ENCODE measurements at places on chromosomes 3 and 15. TPM values are rescaled to one million over a fixed set of nuclear protein-coding genes. Genes with fewer than 3 reads are reported as not detected.

The TM2D3 gene
- 74.4 TPM for polyA plus RNA-seq

The TLR9 gene
- 0.59 TPM for polyA plus RNA-seq

The PAQR5 gene
- 0.25 TPM for polyA plus RNA-seq

The ATP10A gene
- polyA plus RNA-seq = 2.6 TPM

The SPSB4 gene
- polyA plus RNA-seq = 0.30 TPM

The TFRC gene
- polyA plus RNA-seq = 32.0 TPM

The LSAMP gene
- polyA plus RNA-seq = 0.71 TPM

The EOGT gene
- 43.3 TPM for polyA plus RNA-seq

The ULK4 gene
- polyA plus RNA-seq = 3.4 TPM

The B4GALT4 gene
- polyA plus RNA-seq = 15.2 TPM

The TP63 gene
- 47.1 TPM for polyA plus RNA-seq

The VPS8 gene
- 20.1 TPM for polyA plus RNA-seq

The BFSP2 gene
- polyA plus RNA-seq = 3.8 TPM

The GOLGA6L7 gene
- 0.05 TPM for polyA plus RNA-seq

The CXCR6 gene
- 8.5 TPM for polyA plus RNA-seq

The PPP4R2 gene
- 36.6 TPM for polyA plus RNA-seq

The CHRD gene
- polyA plus RNA-seq = 2.5 TPM

The LRRC2 gene
- polyA plus RNA-seq = 2.4 TPM

The IMPDH2 gene
- 85.7 TPM for polyA plus RNA-seq

DNA sequence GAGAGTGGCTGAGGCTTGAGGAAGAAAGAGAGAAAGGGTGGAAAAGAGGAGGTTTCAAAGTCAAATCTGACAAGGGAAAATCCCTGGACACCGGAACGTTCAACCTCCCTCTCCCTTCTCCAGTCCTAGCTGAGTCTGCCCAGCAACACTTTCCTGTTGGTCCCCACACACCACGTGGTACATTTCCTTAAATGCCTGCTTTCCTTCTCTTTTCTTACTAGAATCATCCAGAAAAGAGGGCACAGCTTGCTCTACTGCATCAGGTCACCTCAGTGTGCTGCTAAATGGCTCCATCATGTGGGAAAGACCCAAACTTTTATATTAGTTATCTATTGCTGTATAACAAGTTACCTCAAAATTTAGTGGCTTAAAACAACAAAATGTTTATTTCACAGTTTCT is 181.2 kb downstream of the NECTIN3 start:
- no peak overlapping the region for H3K4me3 ChIP-seq
- no peak for DNase-seq
- no peaks in the 10 kb centered on the region for H3K27me3 ChIP-seq
- H3K36me3 ChIP-seq = no peaks in the 10 kb centered on the region
- no peak overlapping the region for H3K27ac ChIP-seq

DNA sequence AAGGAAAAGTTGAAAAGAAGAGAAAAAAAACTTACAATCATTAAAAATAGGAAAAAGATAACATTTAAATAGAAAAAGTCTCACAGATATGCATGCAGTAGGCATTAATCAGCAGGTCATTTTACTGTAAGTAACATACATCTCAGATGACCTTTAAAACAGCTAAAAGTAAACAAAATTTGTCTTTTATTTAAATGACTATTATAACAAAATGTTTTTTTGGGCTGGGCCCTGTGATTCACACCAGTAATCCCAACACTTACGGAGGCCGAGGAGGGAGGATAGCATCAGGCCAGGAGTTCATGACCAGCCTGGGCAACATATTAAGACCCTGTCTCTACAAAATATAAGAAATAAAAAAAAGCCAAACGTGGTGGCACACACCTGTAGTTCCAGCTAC is 14.7 kb downstream of the IQGAP1 start:
- H3K27ac ChIP-seq = no peak overlapping the region
- DNase-seq = no peak
- no peaks in the 10 kb centered on the region for H3K27me3 ChIP-seq
- H3K36me3 ChIP-seq = no peaks in the 10 kb centered on the region

DNA sequence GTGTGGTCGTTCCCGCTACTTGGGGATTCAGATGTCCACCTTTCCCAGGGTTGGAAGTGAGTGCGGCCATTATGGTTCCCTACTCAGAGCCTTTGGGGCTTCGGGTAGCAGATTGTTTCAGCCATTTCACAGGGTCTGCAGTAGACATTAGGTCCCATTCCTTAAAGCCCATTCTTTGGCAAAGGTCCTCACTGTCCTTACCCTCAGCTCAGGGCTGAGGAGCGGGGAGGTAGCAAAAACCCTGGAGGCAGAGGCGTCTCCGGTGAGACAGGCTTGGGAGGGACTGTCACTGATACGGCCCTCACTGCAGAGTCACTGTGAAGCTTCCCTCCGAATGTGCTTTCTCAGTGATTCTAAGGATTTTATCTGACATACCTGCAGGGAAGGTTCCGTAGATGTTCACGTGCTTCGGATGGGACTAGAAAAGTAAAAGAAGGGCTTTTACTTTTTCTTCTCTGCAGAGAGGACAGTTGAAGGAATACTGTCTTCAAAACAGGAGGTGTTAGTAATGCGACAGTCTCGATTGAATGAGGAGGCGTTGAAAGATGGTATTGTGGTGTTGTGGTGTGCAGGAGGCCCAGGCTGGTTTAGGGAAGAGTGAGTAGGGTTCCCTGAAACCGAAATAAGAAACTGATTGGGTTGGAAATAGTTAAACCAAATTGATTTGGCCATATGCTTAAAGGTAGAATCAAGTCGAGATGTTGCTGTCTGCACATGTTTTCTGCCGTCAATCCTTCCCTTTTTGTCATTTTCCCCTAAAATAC is 630 bp downstream of the ATP6V1A start:
- peak; percentile 15 for DNase-seq
- H3K36me3 ChIP-seq = no peaks in the 10 kb centered on the region
- H3K27ac ChIP-seq = peak overlapping the region; percentile 100
- peak overlapping the region; percentile 77 for H3K4me3 ChIP-seq
- H3K27me3 ChIP-seq = no peaks in the 10 kb centered on the region

GRCh38 chr15:42528970-42529369 is 19.6 kb downstream of the LRRC57 start:
- no peaks in the 10 kb centered on the region for H3K4me1 ChIP-seq
- DNase-seq = no peak
- peaks cover 14% of the 10 kb centered on the region for H3K36me3 ChIP-seq
- no peak overlapping the region for H3K4me3 ChIP-seq
- H3K27me3 ChIP-seq = no peaks in the 10 kb centered on the region

DNA sequence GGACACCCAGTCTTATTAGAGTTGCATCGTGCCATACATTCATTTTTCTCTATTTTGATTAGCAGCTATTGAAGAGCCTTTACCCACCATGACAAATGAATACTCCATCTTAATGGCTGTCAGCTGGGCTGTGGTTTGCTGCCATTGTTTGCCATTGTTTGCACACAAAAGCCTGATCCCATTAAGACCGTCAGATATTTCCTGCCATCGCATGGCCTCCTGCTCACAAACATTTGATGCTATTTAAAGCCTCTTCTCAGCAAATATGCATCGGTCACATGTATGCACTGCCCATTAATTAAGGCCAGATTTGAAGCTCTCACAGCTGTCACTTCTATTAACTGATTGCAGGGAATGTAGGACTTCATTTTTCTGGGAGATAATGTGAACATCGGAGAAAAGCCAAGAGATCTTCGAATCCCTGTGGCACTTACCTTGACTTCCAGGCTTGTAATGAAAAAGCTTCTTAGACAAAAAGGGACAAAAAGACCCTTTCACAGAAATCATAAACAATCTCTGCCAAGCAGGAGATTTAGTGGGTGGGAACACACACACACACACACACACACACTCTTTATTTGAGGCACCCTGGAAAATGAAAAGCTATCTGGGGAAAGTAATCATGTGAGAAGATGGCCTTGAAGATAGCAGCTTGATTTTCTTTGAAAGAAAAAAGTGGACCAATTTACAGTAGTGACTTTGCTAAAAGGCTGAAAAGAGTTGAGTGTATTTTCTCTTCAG is 175.4 kb upstream of the NR2E3 start:
- DNase-seq = no peak
- no peaks in the 10 kb centered on the region for H3K36me3 ChIP-seq
- no peaks in the 10 kb centered on the region for H3K4me1 ChIP-seq
- H3K4me3 ChIP-seq = no peak overlapping the region
- no peaks in the 10 kb centered on the region for H3K27me3 ChIP-seq

GRCh38 chr15:95132774-95133173 is 901.4 kb downstream of the MCTP2 start:
- no peaks in the 10 kb centered on the region for H3K27me3 ChIP-seq
- no peaks in the 10 kb centered on the region for H3K4me1 ChIP-seq
- no peak overlapping the region for H3K27ac ChIP-seq
- no peak overlapping the region for H3K4me3 ChIP-seq
- no peaks in the 10 kb centered on the region for H3K36me3 ChIP-seq
- no peak for DNase-seq

GRCh38 chr3:49955636-49956035 is 15.7 kb downstream of the RBM6 start:
- H3K27me3 ChIP-seq = no peaks in the 10 kb centered on the region
- H3K27ac ChIP-seq = no peak overlapping the region
- H3K4me1 ChIP-seq = no peaks in the 10 kb centered on the region

GRCh38 chr3:115099986-115100571 is 47.0 kb downstream of the ZBTB20 start:
- peak overlapping the region; percentile 79 for H3K27ac ChIP-seq
- DNase-seq = peak; percentile 82
- H3K4me1 ChIP-seq = no peaks in the 10 kb centered on the region
- H3K36me3 ChIP-seq = no peaks in the 10 kb centered on the region
- H3K4me3 ChIP-seq = peak overlapping the region; percentile 37

- no peaks in the 10 kb centered on the region for H3K4me1 ChIP-seq
- no peaks in the 10 kb centered on the region for H3K27me3 ChIP-seq
- no peak overlapping the region for H3K27ac ChIP-seq
- H3K36me3 ChIP-seq = no peaks in the 10 kb centered on the region
These were observed 117.2 kb upstream of the KCNMB2 start for GRCh38 chr3:178419071-178419470.

- no peak for DNase-seq
- H3K4me3 ChIP-seq = no peak overlapping the region
- no peaks in the 10 kb centered on the region for H3K4me1 ChIP-seq
- no peaks in the 10 kb centered on the region for H3K36me3 ChIP-seq
These were observed 127.2 kb upstream of the STT3B start for GRCh38 chr3:31405515-31405914.

DNA sequence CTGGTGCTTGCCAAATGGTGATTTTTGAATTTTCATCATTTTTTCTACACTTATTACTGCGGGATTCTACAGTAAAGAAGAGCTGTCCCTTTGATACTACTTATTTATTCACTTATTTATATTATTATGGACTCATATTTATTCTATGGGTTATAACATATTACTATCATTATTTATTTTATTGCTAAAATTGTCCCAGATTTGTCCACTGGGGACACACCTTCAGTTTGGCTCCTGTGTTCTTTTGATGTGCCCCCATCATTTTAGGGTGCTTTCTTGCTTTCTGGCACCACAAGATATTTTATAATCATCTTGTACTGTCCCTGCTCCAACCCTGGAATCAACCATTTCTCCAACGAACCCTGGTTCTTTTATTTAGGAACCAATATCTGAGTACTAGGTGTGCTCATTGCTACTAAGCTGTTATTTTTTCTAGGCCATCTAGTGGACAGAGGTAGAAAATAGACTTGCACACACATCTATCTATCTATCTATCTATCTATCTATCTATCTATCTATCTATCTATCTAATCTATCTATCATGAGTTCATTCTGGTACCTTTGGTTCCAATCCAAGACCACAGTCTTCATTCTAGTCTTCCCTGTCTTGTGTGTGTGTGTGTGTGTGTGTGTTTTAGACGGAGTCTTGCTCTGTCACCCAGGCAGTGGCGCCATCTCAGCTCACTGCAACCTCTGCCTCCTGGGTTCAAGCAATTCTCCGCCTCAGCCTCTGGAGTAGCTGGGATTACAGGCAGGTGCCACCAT is 16.0 kb downstream of the SLC22A14 start:
- H3K4me1 ChIP-seq = no peaks in the 10 kb centered on the region
- DNase-seq = no peak
- no peak overlapping the region for H3K27ac ChIP-seq

- peaks cover 10% of the 10 kb centered on the region for H3K4me1 ChIP-seq
- no peaks in the 10 kb centered on the region for H3K36me3 ChIP-seq
- no peak overlapping the region for H3K27ac ChIP-seq
- no peaks in the 10 kb centered on the region for H3K27me3 ChIP-seq
- DNase-seq = no peak
- H3K4me3 ChIP-seq = peak overlapping the region; percentile 86
These were observed 2.9 kb downstream of the CCNL1 start for GRCh38 chr3:157156837-157157635.

- H3K27ac ChIP-seq = no peak overlapping the region
- no peak overlapping the region for H3K4me3 ChIP-seq
- no peaks in the 10 kb centered on the region for H3K4me1 ChIP-seq
- no peaks in the 10 kb centered on the region for H3K27me3 ChIP-seq
- DNase-seq = no peak
These were observed 364.6 kb upstream of the TBL1XR1 start for GRCh38 chr3:177561769-177562392.

- no peak overlapping the region for H3K27ac ChIP-seq
- H3K27me3 ChIP-seq = no peaks in the 10 kb centered on the region
- no peak for DNase-seq
- H3K4me3 ChIP-seq = no peak overlapping the region
- no peaks in the 10 kb centered on the region for H3K4me1 ChIP-seq
These were observed 384.8 kb upstream of the TGFBR2 start for GRCh38 chr3:30221619-30222018.

- DNase-seq = no peak
- no peaks in the 10 kb centered on the region for H3K36me3 ChIP-seq
These were observed 109.5 kb downstream of the RPLP1 start for GRCh38 chr15:69562116-69562515.

GRCh38 chr3:141108039-141108438 is 56.9 kb downstream of the SPSB4 start:
- DNase-seq = no peak
- H3K4me1 ChIP-seq = peaks cover 2% of the 10 kb centered on the region
- H3K4me3 ChIP-seq = no peak overlapping the region
- no peak overlapping the region for H3K27ac ChIP-seq
- H3K36me3 ChIP-seq = no peaks in the 10 kb centered on the region
- no peaks in the 10 kb centered on the region for H3K27me3 ChIP-seq

GRCh38 chr3:71662568-71662967 is 62.6 kb downstream of the EIF4E3 start:
- peak overlapping the region; percentile 74 for H3K27ac ChIP-seq
- no peaks in the 10 kb centered on the region for H3K36me3 ChIP-seq
- H3K27me3 ChIP-seq = no peaks in the 10 kb centered on the region
- H3K4me1 ChIP-seq = peaks cover 68% of the 10 kb centered on the region
- DNase-seq = no peak
- H3K4me3 ChIP-seq = no peak overlapping the region

DNA sequence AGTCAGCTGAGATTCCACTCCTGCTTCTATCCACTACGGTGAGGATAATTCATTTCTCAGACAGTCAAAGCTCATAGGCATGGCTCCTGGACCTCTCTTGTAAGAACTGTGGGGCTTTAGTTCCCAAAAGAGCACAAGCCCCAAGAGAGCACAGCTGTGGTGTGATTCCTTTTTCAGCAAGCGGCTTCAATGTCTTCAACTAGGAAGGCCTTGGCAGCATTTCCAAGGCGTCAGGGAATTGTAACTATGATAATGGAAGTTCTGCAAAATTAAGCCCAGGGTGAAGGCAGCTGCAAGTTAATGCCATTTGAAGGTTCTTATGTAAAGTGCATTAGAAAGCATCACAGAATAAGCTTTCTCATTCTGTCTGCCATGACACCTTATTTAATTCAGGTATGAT is 657.1 kb downstream of the GRM7 start:
- H3K27me3 ChIP-seq = no peaks in the 10 kb centered on the region
- H3K27ac ChIP-seq = no peak overlapping the region
- H3K4me1 ChIP-seq = no peaks in the 10 kb centered on the region
- H3K36me3 ChIP-seq = no peaks in the 10 kb centered on the region
